ENCODE measurements at places on chromosomes 2 and 18. TPM values are rescaled to one million over a fixed set of nuclear protein-coding genes. Genes with fewer than 3 reads are reported as not detected.

DNA sequence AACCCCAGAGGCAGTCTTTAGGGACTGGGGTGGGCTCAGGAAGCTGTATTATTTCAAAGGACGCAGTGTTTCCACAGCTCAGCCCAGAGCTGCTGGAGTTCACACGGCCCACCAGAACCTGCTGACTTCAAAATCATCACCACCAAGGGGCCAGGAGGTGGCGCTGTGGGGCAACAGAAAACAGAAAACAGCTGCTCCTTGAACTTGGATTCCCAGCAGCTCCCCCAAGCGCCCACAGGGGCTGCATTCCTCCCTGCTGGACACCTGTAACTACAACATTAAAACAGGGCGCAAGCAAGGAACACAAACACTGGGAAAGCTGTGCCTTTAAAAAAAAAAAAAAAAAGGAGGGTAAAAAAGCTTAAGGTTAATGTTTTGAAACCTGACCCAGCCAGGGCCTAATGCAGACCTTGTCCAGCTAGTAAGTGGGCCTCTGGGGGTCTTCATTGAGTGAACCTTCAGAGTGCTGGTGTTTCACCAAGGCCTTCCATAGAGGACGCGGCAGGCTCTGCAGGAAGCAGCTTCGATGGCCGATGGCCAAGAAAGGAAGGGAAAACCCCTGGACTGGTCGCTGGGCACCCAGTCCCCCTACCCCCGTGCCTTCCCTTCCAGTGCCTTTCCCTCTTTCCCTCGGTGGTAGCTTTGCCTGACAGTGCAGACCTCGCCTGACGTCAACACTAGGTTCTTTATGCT is 25.9 kb downstream of the MLPH start:
- no peak overlapping the region for H3K4me3 ChIP-seq
- peak; percentile 77 for DNase-seq
- H3K36me3 ChIP-seq: no peaks in the 10 kb centered on the region
- H3K27me3 ChIP-seq: peaks cover 8% of the 10 kb centered on the region

Gene PRSS56
- not detected for total RNA-seq

Gene CROCC2
- not detected for total RNA-seq

DNA sequence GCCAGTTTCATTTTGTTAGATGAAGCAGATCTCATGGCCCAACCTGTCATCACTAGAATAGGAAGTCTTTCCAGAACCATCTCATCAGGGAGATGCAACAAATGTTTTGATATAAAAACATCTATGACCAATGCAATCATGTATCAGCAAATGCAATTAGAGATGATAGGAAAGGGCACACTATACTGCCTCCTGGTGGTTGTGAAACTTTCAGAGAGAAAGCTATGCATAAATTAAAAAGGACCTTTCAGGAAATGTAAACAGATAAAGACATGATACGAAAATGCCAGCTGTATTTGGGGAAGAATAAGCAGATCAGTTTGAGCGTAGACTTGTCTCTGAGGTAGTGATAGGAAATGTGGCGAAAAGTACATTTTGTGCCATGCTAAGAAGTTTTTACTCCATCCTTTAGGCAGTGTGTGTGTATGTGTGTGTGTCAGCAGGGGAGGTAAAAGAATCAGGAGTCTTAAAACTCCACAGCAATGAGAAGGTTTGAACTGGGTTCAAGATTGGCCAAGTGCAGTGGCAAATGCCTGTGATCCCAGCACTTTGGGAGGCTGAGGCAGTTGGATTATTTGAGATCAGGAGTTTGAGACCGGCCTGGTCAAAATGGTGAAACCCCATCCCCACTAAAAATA is 479.3 kb downstream of the CPS1 start:
- peaks cover 2% of the 10 kb centered on the region for H3K4me1 ChIP-seq
- no peaks in the 10 kb centered on the region for H3K36me3 ChIP-seq
- no peak for DNase-seq
- no peak overlapping the region for H3K27ac ChIP-seq

GRCh38 chr2:41736586-41736985 is 311.2 kb upstream of the PKDCC start:
- H3K27me3 ChIP-seq: peaks cover 23% of the 10 kb centered on the region
- no peak for DNase-seq
- no peaks in the 10 kb centered on the region for H3K36me3 ChIP-seq
- no peak overlapping the region for H3K4me3 ChIP-seq
- peaks cover 7% of the 10 kb centered on the region for H3K4me1 ChIP-seq

- H3K4me1 ChIP-seq: no peaks in the 10 kb centered on the region
- H3K4me3 ChIP-seq: no peak overlapping the region
- H3K27ac ChIP-seq: no peak overlapping the region
- H3K36me3 ChIP-seq: peaks cover 10% of the 10 kb centered on the region
Measured at GRCh38 chr2:15388406-15389325, 172.5 kb downstream of the NBAS start.
